ENCODE measurements at places on chromosomes 6 and 20.
A peak's percentile ranks its signal among the peaks of the same experiment; 100 is the strongest.

DNA sequence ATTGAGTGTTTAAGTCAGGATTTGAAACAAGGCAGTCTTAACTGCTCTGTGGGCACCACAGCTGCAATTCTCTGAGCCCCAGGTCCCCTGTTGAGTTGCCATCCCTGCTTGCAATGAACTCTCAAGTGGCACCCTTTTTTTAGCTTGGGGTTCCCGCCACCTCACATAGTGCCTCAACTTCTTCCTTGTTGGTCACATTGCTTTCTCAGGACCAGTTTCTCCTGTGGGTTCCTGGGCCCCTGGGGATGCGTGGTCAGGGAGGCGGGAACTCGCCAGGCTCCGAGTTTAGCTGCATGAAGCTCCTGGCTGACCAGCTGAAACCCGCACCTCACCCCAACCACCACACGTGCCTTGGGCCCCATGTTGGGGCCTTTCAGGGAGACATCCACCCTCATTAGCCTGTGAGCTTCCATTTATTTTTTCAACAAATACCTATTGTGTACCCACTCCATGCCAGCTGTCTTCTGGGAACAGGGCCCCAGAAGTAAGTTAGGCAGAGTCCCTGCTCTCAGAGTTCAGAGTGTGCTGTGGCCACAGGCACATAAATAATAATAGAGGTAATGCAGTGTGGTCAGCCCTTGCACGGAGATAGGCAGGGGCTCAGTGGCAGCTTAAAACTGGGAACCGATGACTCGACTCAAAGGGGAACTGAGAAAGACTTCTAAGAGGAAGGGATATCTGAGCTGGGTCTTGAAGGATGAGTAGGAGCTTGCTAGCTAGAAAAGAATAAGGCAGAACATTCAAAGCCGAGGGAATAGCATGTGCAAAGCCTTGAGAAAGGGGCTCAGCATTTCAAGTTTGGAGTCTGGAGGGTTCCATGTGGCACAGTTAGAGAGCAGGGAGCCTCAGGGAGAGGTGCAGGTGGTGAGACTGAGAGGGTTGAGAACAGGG is 33.9 kb upstream of the FAM83D start:
- DNase-seq: no peak

GRCh38 chr6:109944448-109944847 is 33.7 kb upstream of the GPR6 start:
- DNase-seq: no peak

GRCh38 chr6:26554447-26554696 is 16.2 kb downstream of the HMGN4 start:
- DNase-seq: no peak

DNA sequence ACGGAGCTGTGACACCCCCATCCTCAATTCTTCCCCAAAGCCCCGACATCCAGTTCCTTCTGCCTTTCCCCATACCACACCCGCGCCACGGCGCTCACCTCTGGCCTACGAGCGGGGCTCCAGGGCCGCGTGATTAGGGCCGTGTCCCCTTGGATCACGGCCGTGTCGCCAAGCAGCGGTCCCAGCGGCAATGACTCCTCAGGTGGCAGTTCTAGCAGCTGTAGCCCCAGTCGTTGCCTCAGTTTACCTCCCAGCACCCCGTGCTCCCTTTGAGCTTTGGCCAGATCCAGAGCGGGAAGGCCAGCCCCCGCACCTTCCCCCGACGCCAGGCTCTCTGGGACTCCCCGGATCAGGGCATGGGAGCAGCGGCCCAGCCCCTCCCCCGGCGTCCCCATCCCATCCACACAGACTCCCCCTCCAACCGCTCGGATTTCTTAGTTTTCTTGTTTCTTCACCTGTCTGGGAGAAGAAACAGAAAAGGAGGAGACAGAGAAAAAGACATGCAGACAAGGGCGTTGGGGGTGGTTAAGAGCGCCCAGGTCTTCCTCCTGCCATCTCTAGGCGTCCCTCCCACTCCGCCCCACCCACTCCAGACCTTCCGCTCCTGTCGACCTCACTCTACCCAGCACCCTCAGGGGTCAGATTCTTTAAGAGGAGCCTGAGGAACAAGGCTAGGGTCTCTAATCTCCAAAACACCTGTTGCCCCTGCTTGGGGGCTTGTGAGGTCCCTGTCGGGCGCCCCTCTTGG is at the start of gene DDAH2:
TSS of gene DDAH2 (minus strand) at position 533 of the 748 bp plus-strand sequence. CDS start at position 395, 138 bp downstream.
- DNase-seq: no peak

GRCh38 chr6:149464411-149464810 is 20.4 kb downstream of the ZC3H12D start:
- no peak for DNase-seq

DNA sequence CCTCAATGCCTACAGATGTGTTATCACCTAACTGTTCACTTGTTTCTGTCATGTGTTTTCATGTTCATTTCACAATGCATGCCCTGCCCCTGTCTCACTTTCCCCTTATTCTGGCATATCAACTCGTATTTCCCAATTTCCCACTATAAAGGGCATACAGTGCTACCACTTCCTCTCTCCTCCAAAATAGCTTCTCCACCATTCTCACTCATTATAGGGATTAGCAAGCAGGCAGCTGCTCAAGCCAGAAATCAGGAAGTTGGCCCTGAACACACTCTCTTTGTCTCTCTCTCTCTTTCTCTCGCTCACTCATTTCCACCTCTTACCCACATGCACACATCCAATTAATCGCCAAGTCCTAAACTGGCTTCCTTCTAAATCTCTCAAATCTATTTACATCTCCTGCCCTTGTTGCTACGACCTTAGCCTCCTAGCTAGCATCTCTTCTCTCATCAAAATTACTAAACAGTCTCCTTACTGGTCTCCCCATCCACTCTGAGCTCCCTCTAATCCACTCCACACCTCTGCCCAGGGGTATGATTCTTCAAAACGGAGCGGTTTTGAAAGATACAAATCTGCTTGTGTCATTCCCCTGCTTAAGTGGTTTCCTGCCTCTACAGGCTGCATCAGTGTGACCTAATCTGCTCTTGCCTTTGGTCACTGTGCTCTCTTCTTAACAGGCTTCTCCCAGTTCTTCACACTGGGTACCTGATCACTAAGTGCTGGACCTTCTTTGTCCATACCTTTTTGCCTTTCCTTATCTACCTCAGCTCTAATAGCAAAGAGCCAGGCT is 196.2 kb downstream of the BTBD9 start:
- peak; percentile 8 for DNase-seq

DNA sequence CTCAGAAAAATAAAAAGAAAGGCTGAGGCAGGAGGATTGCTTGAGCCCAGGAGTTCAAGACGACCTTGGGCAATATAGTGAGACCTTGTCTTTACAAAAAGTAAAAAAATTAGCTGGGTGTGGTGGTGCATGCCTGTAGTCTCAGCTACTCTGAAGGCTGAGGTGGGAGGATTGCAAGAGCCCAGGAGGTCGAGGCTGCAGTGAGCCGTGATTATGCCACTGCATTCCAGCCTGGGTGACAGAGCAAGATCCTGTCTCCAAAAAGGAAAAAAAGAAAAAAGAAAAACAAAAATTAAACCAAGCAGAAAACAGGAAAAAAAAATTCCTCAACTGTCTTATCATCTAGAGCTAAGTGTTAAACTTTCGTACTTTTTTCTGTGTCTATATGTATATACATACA is 12.4 kb upstream of the SRSF3 start:
- DNase-seq: no peak

DNA sequence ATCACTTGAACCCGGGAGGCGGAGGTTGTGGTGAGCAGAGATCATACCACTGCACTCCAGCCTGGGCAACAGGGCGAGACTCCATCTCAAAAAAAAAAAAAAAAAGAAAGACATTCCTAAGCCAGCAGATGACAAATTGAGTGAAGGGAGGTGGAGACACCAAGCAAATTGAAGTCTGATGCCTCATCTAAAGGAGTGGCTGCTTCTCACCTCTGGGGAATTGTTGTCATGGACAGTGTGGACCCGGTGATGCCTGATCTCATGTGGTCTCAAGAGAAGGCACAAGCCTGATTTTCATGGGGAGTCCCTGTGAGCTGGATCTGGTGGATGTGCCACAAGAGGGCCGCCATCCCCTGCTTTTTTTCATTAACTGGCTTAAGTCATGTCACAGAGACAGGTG is 272.0 kb downstream of the ZNF217 start:
- no peak for DNase-seq

GRCh38 chr20:31706607-31707257 is 15.9 kb downstream of the BCL2L1 start:
- no peak for DNase-seq

- no peak for DNase-seq
Observed at GRCh38 chr6:165090242-165090641, 219.2 kb downstream of the C6orf118 start.

DNA sequence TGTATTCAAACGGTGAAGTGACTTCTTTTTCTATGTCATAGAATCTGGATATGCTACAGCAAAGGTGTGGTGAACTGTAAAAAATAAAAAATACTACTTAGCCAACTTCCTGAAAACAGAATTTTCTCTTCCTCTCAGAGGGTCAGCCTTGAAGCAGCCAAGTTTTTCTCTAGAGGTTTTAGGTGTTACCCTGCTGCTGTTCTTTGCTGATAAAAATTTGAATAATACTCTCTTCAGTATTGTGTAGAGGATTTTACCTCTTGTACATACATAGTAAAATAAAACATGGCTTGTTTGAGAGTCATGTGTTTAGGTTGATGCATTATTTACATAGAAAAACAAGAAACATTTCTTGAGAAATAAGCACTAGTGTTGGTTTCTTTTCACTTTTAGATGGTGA is 458.4 kb downstream of the TBC1D32 start:
- no peak for DNase-seq

- no peak for DNase-seq
Observed at GRCh38 chr6:41626917-41627316, 11.4 kb upstream of the MDFI start.

DNA sequence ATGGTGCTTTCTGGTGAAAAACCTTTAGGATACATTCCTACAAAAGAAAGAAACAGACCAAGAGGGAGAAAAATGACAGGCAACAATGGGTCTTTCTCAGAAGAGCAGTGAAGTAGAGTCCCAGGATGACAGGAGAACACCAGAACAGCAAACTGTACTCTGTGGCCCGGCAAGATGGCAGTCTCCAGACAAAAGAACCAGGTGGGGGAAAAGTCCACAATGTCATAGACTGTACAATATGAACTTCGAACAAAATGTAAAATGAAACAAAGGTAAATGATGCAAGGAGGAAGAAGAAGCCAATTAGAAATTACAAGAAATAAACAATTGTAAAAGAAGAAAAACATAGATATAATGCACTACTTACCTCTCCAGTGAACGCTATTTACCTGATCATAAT is 23.2 kb upstream of the HSF2 start:
- DNase-seq: no peak

DNA sequence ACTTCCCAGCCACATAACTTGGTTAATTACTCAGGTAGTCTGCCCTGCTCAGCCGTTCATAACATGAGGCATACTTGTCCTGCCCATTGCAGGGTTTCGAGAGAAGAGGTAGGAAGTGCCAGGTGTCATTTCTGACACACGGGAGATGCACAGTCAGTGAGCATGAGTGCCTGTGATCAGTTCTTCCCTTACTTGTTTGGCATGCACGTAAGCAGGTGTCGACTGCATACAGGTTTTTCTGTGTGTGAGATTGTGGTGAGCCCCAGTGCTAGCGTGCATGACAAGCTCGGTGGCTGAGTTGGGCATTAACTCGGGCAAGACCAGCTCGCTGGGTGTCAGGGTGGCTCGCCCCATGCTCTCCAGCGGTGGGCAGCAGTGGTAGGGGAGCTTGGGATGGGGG is 51.2 kb upstream of the SLC22A1 start:
- no peak for DNase-seq

DNA sequence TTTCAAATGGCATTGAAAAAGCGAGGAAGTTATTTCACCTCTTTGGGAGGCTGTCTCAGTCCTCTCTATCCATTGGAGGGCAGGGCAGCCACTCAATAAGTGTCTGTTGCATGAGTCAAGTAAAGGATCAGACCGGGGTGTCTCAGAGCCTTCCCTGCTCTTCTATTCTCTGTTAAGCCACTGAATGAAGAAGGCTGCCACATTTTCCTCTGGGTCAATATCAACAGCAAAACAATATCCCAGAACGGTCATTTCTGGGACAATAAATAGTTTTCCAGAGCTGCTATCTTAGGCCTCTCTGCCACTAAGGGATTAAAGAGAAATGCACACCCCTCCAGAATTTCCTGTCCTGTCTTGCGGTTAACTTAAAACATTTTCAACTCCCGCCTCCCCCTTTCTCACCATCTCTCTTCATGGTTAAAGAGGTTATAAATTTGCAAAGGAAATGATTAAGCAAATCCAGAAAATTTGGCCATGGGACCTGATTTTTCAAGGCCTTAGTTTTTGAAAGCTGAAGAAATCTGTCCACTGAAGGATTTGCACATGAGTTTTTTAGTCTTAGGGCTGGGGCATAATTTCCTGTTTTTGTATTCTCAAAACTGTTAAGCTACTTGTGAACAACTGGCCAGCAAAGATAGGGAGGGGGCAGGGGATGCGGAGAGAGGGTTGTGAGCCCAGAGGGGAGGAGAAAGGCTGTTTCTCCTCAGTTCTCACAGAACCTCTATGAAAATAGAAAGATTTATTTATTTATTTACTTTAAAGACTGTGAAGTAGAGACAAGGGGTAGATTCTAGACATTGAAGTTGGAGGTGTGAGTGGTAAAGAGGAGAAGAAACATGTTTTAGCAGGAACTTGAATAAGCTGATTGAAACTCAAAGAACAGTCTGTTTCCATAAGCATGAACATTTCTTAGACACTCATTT is 135.7 kb downstream of the BCAS1 start:
- DNase-seq: no peak

- DNase-seq: no peak
Observed at GRCh38 chr6:167767715-167768107, 59.0 kb upstream of the AFDN start.

- no peak for DNase-seq
Observed at GRCh38 chr6:146781836-146782235, 183.1 kb downstream of the ADGB start.

DNA sequence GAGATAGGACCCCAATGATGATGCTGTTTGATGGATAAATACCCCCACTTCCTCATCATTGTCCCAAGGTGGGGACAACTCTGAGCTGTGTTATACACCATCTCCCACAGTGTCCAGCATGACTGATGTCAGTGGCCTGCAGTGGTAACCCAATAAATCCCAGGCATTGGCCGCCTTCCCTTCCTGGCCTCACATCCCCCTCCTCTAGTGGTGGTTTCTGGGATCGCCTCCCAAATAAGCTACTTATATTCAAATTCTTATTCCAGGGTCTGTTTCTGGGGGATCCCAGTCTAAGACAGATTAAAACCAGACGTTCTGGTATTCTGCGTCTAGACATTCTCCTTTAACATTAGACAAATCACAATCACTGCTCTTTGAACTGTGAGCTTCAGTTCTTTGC is 90.6 kb downstream of the SCP2D1 start:
- no peak for DNase-seq

DNA sequence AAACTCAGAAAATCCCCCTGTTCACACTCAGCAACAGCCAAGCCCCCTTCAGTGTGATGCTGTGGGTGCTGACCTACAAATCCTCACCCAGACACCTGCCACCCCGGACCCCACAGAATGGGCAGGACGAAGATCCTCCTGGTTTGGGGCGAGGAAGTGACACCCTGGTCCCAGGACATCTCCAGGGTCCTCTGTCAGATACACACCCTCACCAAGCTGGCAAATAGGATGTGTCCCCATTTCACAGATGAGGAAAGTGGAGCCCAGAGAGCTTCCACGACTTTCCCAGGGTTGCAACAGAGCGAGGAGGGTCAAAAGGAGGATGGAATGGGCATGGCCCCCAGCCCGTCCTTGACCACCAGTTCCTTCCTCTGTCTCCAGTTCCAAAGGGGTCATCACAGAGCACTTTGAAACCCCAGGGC is 92.0 kb upstream of the AFDN start:
- DNase-seq: no peak

GRCh38 chr6:152244998-152245630 is 392.0 kb downstream of the SYNE1 start:
- no peak for DNase-seq

All from COLO829 (cell line).